Caco-2 (cell line): ENCODE measurements at places on chromosomes 7 and 10.
A peak's percentile ranks its signal among the peaks of the same experiment; 100 is the strongest.

DNA sequence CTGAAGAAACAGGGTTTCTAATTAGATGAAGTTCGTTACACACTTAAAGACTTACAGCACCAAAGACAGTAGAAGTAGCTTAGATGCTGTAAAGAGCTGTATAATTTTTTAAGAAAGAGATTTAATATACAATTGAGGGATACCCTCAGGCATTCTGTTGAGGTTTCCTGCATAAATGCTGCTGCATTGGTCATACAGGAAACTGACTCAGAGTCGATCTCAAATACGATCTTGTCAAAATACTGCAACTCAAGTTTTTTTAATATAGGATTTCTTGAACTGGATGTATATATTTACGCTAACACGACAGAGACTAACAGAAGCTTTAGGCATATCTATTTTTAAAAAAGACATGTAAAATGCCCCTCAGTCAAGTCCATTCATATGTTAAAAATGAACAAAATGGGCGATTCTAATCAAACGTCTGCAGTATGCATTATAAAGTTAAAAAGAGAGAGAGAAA is 2.4 kb upstream of the ARID5B start:
- no peak for DNase-seq

- DNase-seq: no peak
These were observed 25.9 kb upstream of the PANK1 start for GRCh38 chr10:89670926-89671325.

- no peak for DNase-seq
These were observed 19.3 kb upstream of the FRMD4A start for GRCh38 chr10:14350006-14350405.

DNA sequence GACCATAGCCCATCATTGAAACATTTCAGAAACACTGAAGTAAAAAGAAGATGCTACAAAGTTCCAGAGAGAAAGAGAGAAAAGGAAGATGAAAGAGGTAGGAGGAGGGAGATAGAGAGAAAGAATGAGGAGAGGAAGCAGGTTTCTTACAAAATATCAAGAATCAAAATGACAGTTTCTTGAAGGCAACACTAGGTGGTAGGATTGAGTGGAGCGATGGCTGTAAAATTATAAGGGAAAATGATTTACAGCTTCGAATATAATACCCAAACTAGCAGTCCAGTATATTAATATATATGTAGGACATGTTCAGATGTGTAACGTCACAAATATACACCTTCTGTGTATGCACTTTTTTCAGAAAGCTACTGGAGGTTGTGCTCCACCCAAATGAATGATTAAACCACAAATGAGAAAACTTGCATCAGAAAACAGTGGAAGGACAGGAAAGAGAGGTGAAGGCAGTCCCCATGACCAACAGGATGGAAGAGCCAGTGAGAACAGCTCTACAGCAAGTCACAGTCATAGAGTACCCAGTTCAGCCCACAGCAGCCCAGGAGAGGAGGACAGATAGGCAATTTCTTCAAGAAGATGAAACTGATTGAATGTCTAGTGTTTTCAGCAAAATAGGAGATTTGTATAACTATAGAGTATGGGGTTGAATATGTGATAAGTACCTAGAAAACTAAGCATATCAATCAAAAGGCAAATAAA is 151.5 kb upstream of the TARP start:
- DNase-seq: no peak

DNA sequence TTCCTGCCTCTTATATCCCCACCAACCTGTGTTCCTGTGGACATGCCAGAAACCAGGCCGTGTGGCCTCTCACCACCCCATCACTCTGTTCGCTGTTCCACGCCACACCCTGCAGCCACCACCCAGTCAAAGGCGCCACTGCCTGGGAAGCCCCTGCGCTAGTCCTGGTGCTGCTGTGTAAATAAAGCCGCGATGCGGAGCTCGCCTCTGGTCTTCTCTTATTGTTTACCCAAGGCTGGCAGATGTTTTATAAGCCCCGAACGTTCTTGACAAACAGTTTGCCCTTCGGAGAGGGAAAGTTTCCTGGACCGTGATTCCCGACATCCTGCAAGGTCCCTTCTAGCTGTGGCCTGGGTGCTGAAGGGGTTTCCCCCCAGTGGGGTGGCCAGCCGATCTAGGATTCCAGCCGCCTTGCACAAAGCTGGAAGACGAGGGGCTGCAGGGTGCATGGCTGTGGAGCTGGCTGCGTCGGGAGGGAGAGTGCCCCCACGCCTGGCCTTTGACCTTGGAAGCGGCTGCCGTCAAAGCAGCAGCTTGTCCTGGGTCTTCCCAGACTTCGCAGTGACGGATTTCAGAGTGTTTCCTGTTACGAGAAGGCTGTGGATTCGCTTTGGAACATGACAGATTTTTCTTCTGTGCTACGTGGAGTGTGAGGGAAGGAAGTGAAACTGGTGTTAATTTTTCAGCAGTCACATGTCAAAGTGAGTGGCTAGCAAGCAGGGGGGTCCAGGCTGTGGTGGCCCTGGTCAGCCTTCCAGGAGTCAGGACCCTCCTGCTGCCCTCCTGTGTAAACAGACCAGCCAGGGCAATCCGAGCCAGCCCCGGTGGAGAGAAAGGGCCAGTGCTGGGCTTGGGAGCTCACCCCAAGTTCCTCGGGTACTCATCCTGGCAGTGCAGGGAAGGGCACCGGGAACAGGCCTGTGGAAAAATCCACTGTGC is 61.6 kb downstream of the LHPP start:
- DNase-seq: no peak

DNA sequence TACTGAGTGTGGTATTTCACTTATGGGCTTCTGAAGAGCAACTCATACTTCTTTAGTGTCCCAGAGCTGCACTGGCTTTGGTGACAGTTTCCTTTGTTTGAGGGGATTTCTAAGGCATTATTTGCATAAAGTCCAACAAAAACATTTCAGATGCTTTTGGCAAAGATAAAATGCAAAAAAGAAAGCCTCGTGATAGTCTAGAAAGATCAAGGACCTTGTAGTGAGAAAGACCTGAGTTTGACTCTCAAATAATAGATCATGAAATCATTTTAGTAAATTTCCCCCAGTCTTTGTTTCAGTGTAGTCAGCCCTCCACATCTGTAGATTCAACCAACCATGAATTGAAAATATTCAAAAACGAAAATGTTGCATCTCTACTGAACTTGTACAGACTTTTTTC is 107.4 kb downstream of the EEPD1 start:
- no peak for DNase-seq

DNA sequence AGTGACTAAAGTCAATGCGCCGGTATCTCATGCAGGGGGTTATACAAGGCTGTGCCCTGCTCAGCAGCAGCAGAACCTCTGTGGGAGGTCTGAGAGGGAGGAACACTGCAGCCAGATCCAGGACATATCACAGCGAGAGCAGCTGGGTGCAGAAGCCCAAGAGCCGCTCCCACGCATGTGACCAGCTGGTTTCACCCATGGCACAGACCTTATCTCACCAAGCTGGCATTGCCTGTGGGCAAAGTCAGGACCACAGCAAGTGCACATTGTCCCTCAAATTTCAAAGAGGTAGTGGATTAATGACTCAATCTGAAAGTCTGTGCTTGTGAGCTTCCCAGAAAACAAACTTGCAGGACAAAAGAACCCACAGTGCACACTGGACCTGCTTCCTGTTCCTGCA is 31.6 kb upstream of the AKR1C1 start:
- DNase-seq: no peak

GRCh38 chr7:41298409-41298808 is 404.5 kb downstream of the INHBA start:
- DNase-seq: no peak

- no peak for DNase-seq
These were observed 53.4 kb downstream of the PAPSS2 start for GRCh38 chr10:87712913-87713616.

GRCh38 chr10:105605918-105606317 is 964.8 kb downstream of the SORCS3 start:
- no peak for DNase-seq

- DNase-seq: no peak
These were observed 3.3 kb upstream of the CYP51A1 start for GRCh38 chr7:92137557-92137956.

DNA sequence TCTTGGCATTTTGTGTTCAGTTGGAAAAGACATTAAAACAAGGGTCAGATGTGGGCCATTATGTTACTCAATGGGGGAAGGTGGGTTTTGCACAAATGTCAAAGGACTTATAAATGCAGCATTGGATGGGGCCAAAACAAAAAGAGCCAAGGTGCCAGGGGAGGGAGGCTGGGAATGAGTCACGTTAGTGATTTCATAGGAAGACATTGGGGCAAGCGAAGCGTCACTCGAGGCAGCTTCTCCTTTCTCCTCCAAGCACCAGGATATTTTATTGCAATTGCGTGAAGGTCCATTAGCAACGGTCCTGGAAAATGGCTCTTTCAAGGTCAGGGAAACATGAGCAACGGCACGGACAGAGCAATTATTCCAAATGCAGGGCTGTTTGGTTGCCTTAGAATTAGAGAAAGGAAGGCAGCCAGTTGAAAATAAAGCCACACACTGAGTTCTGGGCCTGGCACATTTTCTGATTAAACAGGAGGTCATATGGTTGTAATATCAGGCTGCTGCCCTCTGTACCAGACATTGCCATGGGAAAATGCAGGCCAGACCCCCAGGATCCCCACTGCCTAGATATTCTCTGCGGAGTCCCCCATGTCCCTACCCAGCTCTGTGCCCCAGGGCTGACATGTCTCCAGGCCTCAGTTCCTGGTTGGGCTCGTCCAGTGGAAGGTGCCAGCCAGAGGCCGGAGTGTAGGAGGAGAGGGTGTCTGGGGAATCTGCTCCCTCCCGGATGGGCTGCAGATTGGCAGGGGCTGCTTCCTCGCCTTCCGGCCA is 63.3 kb upstream of the NANOS1 start:
- peak; percentile 25 for DNase-seq

GRCh38 chr10:49288341-49289065 is 10.5 kb upstream of the C10orf71 start:
- no peak for DNase-seq

- peak; percentile 33 for DNase-seq
These were observed 20.3 kb upstream of the CSGALNACT2 start for GRCh38 chr10:43117777-43118583.

DNA sequence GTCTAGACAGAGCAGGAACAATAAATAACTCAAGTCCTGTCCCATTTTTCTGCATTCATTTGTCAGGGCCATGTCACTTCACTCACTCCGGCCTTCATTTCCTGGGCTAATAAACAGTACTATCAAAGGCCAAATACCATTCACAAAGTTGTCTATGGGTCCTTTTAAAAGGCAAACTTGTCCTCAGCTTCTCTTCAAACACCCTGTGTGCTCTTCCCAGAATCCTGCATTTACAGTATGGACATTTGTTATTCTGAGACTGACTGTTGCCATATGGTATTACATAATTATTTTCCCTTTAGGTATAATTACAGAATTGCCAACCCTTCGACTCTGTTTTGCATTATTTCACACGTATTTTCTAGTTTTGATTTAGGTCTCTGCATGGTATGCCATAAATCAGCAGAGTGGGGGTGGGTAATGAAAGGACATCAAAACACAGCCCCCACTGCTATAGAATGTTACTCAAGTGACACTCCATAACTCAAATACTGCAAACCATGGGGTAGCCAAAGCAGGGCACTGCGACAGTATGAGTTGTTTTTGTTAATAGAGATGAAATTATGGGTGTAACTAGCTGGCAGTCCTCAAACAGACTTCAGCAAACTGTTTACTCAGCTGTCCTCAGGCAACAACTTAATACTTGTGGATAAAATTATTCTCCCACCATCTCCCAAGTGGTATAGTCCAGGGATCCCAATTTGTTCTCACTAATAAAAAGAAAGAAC is 183.7 kb downstream of the TRIL start:
- DNase-seq: no peak

GRCh38 chr7:52472006-52472620 is 563.3 kb upstream of the POM121L12 start:
- no peak for DNase-seq

DNA sequence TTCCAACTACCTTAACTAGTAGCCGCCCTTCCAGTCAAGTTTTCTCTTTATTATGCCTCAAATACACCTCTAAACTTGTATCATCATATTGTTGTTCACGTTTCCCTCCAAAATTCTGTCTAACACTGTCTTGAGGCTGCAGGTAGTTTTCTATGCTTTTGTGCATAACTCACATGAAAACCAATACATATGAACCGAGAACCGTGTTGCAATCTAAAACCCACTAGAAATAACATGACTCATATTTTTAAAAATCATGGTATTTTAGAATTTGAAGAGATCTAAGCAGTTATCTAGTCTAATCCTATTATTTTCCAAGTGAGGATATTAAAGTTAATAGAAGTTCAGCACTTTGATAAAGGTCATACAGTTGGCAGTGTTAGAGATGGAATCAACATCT is 18.2 kb downstream of the LIPF start:
- no peak for DNase-seq

DNA sequence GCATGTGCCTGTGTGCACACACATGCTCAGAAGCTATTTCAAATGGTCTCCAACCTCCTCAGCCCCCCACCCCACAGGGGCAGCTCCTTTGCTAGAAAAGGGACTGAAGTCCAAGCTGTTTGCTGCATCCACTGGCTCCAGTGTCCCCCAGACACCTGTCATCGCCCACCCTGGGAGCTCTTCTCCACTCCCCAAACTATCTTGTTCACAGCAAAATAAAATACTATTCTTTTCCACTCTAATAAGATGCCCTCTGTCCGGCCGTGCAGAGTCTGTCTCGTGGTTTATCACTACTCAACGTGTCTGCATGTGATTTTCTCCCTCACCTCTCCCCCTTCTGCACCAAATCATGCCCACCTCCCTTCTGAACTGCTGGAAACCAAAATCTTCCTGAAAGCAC is 25.6 kb downstream of the HIPK2 start:
- no peak for DNase-seq

DNA sequence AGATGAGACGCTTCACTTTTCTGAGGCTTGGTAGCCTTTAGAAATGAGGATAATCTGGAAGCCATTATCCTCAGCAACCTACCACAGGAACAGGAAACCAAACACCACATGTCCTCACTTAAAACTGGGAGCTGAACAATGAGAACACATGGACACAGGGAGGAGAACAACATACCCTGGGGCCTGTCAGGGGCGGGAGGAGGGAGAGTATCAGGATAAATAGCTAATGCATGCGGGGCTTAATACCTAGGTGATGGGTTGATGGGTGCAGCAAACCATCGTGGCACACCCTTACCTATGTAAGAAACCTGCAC is 48.9 kb downstream of the LRGUK start:
- no peak for DNase-seq

GRCh38 chr10:75209086-75209920 is 1.3 kb upstream of the VDAC2 start:
- DNase-seq: no peak

DNA sequence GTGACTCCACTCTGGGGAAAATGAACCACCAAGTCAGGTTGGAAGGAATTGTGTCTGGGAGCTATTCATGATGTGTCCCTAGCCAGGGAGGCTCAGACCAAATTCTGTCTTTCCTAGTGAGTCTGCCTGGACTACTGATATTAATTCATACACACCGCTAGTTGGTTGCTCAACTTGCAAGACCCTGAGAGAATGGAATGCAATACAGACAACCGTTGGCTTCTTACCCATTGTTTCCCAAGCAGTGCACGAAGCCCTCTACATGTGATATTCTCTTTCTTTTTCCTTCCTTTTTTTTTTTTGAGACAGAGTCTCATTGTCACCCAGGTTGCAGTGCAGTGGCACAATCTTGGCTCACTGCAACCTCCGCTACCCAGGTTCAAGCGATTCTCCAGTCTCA is 19.4 kb upstream of the SRGN start:
- no peak for DNase-seq

- DNase-seq: no peak
These were observed 286.4 kb downstream of the ARHGAP12 start for GRCh38 chr10:31642281-31642680.

GRCh38 chr7:44448922-44449583 is 41.4 kb downstream of the NUDCD3 start:
- no peak for DNase-seq
